ENCODE measurements at places on chromosomes 5 and 9.

- DNase-seq = no peak
These were observed 294.1 kb upstream of the TNC start for GRCh38 chr9:115411993-115412452.

- DNase-seq = no peak
These were observed 637.1 kb upstream of the CCNG1 start for GRCh38 chr5:162800301-162800700.

- DNase-seq = peak; percentile 50
These were observed 59.2 kb upstream of the TRAF1 start for GRCh38 chr9:120985819-120986222.

DNA sequence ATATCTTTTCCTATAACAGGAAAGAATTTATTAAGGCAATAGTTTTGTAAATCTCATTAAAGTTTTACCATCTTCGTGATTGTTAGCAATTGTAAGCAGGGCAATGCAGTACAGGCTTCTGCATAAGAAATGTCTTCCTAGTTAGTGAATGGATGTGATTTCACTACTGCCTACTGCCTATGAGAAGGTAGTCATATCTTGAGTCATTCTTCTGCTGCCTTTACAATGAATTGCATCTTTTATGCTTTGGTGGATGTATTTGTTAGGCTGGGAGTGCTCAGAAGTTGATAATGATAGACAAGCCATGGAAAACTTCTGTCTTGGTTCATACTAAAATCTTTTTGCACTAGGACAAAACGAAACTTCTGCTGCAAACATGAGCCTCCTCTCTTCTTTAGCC lies 128.0 kb downstream of the ADAMTSL1 start:
- no peak for DNase-seq

GRCh38 chr5:9622971-9623421 lies 7.2 kb downstream of the TAS2R1 start:
- no peak for DNase-seq

- DNase-seq = peak; percentile 24
These were observed at the start of gene ARL14EPL for GRCh38 chr5:116032094-116032517. ARL14EPL (plus strand) TSS chr5:116032472; CDS start chr5:116051466, 18,994 bp downstream.

DNA sequence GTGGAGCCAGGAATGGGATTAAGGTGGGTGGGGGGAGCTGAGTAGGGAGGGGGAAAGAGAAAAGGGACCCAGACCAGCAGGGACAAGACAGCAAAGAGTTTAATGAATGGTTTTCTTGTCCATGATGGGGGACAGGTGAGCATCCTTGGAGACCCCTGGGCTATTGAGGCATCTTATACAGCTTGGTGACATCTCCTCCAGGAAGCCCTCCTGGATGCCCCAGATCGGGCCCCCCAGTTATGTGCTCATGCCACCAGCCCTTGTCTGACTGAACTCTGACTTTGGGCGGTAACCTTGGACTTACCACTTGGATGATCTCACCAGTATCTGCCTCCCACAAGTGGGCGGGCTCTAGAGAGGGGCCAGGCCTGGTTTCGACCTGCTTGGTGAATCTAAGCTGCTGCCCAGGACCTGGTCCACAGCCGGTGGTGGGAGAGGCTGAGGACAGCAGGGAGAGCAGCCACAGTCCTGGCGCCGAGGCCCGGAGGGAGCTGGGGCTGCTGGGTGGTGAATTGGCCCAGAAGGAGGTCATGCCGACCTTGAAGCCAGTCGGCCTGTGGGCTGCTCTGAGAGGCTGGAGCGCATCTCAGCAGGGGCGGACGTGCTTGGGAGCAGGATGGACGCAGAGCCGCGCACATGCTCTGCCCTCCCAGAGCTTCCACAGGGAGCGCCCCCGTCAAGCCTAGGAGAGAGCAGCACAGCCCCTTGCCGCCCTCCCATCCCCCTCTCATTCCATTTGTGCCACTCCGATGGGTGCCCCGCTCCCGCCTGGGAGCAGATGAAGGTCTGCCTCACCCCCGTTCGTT lies 36.2 kb downstream of the UNC5A start:
- no peak for DNase-seq

DNA sequence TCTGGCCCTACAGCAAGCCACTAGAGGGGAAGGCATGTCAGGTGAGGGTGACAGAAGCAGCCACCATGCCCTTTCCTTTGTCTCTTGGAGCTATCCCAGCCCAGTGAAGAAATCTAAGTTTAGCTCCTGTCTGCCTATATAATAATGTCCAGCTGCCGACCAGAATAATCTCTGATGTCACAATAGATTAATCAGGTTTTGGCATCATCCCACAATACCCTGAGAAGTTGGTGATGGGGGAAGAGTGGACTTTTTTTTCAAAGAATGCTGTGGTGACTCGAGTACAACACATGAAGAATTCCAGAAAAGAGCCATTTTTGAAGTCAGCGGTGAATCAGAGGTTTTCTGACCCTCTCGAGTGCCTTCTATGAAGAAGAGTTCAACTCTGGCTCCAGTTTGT lies 1.7 kb upstream of the TSLP start:
- DNase-seq = no peak

DNA sequence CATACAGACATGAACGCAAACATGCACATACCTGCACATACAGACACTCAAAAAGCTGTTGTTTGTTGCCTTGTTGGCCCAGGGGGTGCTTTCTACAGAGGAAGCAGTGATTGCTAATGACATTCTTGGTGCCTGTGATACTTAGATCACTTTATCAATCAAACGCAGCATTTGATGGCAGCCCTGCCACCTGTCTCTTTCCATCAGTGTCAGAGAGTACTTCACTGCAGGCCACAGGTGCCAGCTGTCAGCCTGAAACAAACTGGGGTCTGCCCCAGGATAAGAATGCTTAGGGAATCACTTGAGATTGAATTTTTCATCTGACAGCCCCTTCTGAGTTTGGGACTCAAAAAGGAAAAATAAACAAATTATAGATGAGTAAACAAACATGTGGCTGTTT lies 388.9 kb upstream of the SGCD start:
- DNase-seq = no peak

- DNase-seq = no peak
These were observed 18.5 kb downstream of the GBGT1 start for GRCh38 chr9:133144904-133145851.

- DNase-seq = peak; percentile 77
These were observed 33.6 kb upstream of the NSMF start for GRCh38 chr9:137492464-137493363.

GRCh38 chr9:75979362-75979761 lies 88.9 kb downstream of the PCSK5 start:
- DNase-seq = peak; percentile 14

DNA sequence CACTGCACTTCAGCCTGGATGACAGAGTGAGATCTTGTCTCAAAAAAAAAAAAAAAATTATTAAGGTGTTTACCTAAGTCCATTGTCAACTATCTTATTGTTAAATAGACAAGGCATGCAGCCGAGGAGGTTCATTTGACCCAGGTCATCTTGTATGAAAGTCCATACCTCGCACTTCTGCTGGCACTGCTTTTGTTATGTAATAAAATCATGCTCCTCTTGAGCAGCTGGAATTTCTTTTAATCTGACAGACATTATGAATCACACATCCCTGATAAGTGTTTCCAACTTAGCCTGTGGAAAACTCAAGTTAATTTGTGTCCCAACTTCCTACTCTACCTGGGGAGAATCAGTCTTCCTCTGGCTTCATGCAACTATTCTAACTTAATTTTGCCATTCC lies 315.6 kb upstream of the KLF4 start:
- no peak for DNase-seq

DNA sequence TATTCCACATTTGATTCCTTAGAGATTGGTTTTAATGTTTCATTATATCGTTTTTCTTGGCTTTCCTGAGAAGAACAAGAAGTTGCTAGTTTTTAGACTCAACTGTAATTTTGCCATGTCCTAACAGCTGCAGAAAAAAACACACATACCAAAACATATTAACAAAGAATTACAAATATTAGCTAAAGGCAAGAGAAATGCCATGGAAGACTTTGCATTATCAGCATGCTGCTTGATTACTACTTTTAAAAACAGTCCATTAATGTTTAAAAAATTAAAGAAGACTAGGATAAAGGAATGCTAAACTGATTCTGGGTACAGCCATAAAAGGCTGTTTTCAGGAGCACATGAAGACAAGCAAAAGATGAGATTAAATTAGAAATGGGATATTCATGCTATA lies 20.5 kb upstream of the IFNE start:
- DNase-seq = no peak

GRCh38 chr5:58635416-58635815 lies 52.5 kb downstream of the RAB3C start:
- no peak for DNase-seq

- DNase-seq = no peak
These were observed 244.0 kb downstream of the YTHDC2 start for GRCh38 chr5:113757508-113757907.

DNA sequence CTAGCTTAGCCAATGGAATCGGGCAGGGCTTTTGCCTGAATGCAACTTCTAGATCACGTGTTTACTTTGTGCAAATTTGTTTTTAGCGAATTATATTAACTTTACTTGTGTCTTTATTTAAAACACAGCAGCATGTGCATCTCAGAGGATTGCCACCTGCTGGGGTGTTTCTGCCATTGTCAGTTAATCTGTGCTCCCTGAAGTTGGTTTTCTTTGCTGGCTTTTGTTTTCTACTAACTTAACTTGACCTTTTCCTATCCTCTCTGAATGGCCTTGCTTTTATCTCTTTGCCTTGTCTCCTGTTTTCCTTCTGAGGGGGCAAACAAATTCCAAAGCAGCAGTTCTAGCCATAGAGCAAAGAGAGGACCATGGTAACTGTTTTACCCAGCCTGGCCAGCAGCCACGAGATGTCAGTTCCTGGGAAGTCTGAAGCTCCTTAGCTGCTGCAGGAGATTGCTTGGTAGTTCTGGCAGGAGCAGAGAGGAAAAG lies 67.6 kb downstream of the ARHGEF28 start:
- DNase-seq = peak; percentile 17

GRCh38 chr5:30405821-30406220 lies 787.7 kb upstream of the CDH6 start:
- DNase-seq = no peak

DNA sequence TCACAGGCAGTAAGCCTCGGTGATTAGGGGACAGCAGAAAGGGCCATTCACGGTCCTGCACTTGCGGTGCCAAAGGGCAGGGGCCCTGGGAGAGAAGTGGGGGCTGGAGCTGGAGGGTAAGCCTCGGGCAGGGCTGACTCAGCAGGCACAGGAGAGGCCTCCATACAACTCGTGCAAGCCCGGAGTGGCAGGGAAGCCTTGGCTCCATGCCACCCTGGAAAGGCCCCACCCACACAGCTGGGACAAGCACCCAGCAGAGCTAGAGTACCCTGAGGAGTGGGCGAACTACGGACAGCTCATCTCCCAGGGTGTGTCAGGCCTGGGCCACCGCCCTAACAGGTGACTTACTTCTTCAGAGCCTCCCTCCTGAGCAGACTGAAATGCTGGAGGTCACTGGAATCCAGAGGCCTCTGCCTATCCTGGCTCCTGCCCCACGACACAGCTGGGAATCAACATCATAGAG lies 5.6 kb upstream of the CAMK2A start:
- no peak for DNase-seq

- DNase-seq = no peak
These were observed 32.1 kb downstream of the SEMA4D start for GRCh38 chr9:89465726-89466308.

DNA sequence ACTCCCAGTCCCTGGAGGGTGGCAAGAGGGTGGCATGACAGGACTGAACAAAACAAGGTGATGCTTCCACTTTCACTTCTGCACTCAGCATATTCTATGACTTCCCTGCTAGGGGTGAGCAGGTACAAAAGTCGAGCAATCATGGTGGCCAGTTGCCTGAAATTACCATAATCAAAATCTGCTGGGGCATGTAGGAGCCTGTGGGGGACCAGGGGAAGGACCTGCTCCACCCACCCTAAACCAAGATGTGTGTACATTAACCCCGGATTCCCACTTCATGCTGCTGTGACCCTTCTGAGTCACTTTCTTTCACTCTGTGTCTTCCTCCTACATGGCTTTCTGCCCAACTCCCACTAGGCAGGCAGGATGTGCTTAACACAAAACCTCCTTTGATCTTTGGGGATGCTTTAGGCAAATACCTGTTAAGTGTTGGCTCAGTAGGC lies 73.3 kb upstream of the PHF24 start:
- DNase-seq = peak; percentile 15

DNA sequence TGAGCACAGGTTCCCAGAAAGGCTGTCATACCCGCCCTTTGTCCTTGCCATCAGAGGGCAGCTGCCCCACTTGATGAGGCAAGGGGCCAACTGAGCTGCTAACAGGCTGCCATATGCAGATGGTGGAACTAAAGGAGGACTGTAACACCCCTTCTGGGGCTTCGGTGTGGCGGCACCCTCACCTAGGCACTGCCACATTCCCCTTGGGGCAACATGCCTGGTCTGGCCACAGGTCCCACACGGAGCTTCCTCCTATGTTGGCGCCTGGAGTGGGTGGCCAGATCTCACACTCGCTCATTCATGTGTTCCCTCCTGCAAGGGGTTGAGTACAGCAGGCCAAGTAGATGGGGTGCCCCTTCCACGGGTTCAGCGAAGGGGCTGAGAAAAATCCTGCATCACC lies 777.4 kb upstream of the CHD1 start:
- DNase-seq = no peak

- peak; percentile 65 for DNase-seq
These were observed 779 bp downstream of the FAM13B start for GRCh38 chr5:138032028-138032571.

GRCh38 chr5:78420548-78420947 lies 60.1 kb downstream of the SCAMP1 start:
- DNase-seq = no peak

- DNase-seq = no peak
These were observed 37.5 kb upstream of the STRBP start for GRCh38 chr9:123305879-123306278.

- DNase-seq = peak; percentile 17
These were observed 193.7 kb downstream of the CACNA1B start for GRCh38 chr9:138071292-138071691.

DNA sequence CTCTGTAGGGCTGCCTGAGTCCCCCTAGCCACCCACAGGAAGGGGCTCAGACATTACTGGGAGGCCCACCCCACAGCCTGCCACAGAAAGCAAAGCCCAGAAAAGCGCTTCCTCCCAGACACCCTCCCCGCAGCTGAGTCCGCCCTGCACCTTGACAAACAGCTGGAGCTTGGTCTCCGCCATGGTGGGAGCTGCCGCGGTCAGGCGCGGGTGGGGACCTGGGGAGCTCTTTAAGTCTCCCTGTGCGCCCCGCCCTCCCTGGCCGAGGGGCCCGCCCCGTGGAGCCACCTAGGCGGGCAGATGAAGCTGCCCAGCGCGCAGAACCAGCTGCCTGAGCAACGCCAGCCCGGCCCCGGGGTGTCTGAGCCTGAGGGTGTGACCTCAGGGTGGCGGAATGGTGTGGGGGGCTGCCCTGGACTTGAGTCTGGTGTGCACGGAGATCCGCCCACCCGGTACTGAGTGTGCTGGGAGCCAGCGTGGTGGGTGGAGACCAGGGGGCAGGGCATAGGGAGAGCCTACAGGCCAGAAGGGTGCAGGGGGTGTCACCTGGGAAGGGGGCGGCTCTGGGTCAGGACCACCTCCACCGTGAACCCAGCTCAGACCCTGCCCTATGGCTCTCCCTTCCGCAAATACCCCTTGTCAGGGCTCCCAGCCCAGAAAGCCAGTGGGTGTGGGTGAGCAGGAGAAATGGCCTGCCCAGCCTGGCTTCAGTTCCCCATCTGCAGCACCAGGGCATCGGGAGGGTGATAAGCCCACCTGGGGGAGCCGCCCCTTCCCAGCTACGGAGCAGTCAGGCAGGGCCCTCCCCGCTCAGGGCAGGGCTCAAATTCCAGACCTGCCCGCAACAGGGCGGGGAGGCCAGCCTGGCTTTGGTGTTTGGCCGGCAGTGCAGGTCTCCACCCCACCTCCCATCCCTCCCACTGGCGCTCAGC lies at the start of gene CLIC3:
CLIC3 (minus strand) TSS at position 208 of the 932 bp plus-strand sequence; CDS start at position 183, 25 bp downstream.
- DNase-seq = no peak
